ENCODE measurements at places on chromosomes 13 and 19.

DNA sequence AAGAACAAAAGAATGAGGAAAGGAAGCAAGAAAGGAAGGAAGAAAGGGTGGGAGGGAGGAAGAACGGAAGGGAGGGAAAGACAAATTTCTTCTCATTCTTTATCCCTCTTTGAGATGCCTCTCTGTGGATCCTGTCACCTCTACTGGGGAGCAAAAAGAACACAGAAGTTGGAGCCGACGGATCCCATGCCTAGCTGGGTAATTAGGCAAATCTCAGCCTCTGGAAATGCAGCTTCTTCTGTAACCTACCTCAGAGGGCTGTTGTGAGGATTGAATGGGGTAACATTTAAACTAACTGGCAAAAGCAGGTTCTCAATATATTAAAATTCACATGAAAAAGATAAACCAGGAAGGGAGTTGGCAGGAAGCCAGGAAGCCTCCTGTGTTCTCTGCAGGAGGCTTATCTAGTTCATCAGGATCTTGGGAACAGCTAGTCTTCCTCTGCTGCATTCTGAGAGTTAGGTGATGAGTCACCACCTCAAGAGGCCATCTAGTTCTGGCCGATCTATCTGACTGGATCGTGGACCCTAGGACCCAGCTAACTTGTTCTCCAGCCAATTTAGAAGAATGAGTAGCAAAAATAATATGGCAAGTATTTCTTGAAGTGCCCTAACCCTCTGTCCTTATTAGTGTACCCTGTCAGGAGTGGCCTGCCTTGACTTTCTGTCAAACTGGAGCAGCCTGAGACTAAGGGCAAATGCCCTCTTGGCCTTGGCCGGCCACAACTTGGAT is 15.2 kb upstream of the CPB2 start:
- DNase-seq = no peak

DNA sequence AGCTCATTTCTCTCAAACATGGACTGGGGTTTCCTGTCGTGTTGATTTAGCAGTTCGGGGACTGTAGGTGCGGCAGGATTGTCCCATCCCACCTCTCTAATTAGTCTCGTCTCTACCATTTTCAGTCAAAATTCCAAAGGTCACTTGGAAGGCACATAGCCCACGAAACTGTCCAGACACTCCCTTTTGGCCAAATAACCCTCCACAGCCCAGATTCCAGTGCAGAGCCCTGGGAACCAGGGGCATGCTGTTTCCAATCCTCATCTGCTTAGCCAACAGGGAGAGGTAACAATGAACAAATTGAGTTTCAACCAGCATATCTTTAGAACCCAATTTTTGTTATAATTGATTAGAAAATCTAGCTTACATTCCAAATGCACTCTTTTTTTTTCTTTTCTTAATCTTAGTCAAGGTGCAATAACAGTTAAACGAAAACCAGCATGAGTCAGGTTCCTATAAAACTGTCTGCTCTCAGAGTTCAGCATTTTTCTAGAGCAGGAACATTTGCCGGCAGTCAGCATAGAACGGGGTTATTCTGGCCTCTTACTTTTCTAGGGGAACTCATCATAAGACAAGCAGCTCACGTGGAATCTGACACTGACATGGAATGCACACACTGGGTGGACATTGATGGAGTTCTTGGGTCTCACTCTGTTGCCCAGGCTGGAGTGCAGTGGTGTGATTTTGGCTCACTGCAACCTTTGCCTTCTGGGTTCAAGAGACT is 14.4 kb upstream of the CEBPA start:
- DNase-seq = no peak

GRCh38 chr13:40304391-40304790 is 362.1 kb downstream of the FOXO1 start:
- DNase-seq = no peak

DNA sequence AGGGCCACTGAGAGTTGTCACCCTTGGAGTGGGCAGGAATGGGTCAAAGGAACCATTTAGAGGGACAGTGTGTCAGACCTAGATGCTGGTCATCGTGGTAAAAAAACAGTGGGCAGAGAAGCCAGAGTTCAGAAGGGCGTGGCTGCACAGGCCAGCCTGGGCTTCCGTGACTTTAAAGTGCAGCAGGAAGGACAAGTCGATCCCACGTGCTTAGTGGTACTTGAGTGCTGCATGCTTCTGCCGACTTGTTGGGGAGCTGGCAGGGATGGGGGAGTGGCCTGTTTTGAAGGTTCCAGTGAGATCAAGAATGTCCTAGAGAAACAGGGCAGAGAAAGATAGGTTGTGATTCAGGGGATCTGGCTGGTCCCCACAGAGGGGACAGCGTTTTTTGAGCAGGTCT is 17.0 kb downstream of the LYL1 start:
- no peak for DNase-seq

- DNase-seq = no peak
Observed at GRCh38 chr19:53537121-53537520, 824 bp upstream of the ZNF331 start.

DNA sequence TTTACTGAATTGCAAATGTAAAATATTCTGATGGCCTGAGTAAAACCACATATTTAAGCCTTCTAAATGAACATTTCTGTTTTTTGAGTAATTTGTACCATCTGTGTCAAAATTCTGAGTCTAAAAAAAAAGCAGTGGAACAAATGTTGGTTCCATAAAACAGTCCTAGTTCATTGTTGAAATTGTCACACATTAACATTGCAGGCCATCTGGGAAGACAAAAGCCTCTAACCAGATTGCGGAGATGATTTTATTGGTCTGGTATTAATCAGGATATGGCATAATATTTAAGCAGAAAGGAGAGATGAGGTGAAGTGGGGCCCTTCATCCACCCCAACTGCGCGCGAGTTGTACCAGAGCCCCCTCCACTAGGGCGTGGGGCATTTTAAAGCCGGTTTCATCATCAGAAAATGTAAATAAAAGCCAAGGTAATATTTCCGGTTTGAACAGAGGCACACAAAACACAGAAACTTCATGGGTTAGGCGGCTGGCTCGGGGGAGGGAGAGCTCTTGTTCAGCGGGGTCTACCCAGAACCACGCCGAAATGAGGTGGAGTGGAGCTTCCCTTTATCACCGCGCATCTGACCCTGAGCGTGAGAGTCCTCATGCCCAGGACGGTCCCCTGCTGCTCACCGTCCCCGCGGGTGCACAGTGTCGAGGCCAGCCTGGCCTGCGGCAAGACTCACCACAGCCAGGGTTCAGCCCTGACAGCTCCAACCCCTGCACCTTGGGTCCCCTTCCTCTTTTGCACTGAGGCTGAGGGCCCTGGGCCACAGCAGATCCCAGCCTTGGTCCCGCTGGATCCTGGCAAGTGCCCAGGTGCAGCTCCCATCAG is 169.2 kb downstream of the URI1 start:
- no peak for DNase-seq

- no peak for DNase-seq
Observed at GRCh38 chr13:75803164-75803611, 167.1 kb downstream of the LMO7 start.

DNA sequence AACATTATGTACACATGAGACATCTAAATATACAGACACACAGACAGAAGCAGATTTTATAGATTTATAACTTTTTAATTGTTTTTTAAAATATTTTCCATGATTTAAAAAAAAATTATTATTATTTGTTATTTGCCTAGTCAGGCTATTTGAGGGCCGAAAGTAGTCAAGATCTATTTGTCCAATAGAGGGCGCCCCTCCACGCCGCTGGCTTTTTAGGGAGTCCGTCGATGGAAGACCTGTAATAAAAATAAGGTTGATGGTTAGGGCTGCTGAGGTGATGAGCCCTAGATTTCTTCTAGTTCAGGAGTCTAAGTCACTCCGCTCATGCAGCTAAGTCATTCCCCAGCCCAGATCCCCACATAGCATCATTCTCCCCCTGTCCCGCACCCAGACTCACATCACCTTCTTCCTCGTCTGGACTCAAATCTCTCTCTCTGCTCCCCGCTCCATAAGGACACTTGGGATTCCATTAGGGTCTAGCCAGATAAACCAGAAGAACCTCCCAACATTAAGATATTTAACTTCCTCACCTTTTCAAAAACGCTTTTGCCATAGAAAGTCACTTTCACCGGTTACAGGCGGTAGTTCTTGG is 33.9 kb upstream of the CEACAM21 start:
- no peak for DNase-seq

DNA sequence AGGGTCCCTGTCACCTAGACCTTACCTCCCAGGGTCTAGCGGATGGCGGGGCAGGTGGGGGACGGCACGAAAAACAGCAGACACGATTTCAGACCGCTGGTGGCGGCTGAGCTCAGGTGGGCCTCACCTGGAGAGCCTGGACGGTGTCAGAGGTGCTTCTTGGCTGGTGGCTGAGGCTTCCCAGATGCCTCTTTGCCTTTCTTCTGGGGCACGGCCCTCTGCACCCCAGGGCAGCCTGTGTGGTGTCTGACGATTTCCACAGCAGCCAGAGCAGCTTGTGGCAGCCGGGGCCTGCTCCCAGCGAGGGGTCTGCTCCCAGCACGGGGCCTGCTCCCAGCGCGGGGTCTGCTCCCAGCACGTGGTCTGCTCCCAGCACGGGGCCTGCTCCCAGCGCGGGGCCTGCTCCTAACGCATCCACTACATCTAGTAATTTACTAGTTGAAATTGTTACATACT is 66.7 kb downstream of the ATP11A start:
- DNase-seq = no peak

DNA sequence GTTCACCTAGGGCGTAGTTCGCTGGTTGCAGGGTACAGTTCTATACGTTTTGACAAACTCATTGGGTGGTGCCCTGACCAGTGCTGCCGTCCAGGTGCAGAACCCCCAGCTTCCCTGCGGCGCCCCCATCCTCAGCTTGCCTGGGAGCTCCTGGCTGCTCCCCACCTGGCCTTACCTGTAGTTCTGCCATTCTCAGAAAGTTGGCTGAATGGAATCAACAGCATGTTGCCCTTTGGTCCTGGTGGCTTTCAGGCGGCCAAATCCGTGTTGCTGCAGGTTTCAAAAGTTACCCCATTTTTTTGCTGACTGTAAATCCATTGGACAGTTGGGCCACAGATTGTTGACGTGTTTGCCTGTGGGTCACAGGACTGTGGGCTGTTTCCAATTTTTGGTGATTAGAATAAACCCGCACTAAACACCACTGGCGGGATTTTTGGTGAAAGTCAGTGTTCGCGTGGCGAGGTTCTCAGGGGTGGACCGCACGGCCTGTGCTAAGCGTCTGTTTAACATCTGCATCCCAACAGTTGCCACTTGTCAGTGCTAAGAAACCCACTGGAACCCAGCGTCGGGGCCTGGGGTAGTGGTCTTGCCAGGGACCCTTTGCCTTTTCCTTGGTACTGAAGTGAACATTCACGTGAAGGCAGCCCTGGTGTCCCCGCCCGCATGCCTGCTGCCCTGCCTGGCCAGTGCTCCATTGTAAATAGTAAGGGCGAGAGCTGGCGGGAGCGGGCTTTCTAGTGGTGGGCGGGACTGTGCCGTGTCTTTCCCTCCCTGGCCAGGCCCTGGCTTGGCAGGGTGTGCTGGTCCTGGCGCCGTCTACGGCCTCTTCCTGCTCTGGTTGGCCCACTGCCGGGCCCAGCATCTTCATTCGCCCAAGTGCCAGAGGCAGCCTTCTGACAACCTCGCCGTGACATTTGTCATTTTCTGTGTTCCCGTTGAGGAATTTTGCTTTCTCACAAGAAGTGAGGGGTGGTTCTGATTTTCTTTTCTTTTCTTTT is 3.3 kb downstream of the DOT1L start:
- DNase-seq = no peak

DNA sequence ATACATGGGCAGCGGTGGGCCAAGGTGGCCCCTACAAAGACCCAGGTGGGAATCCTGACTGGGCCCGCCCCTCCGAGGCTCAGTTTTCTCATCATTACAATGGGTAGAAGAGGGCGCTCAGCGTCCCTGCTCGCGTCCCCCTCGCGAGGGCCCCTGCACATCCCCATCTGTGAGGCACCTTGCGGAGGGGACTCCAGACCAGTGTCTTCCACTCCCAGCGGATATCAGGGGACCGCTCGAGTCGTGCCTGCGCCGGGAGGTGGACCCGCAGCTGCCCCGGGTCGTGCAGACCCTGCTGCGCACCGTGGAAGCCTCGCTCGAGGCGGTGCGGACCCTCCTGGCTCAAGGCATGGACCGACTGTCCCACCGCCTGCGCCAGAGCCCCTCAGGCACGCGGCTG is 15.3 kb upstream of the COLGALT1 start:
- no peak for DNase-seq
